ENCODE measurements at places on chromosomes 3 and 15. TPM values are rescaled to one million over a fixed set of nuclear protein-coding genes. Genes with fewer than 3 reads are reported as not detected.

The RASL12 gene
- 4.1 TPM for total RNA-seq

The TP63 gene
- total RNA-seq = under 0.01 TPM

The C3orf22 gene
- total RNA-seq = not detected

The DAZL gene
- not detected for total RNA-seq

The MUSTN1 gene
- 0.50 TPM for total RNA-seq

The KLHL40 gene
- not detected for total RNA-seq

The CFAP100 gene
- not detected for total RNA-seq

The NPAP1 gene
- not detected for total RNA-seq

The PLCL2 gene
- total RNA-seq = 10.6 TPM

The BNC1 gene
- 11.3 TPM for total RNA-seq

The TERB2 gene
- not detected for total RNA-seq

The DISP2 gene
- total RNA-seq = under 0.01 TPM

The RNF123 gene
- 24.1 TPM for total RNA-seq

The SLC12A1 gene
- total RNA-seq = not detected

The GP5 gene
- under 0.01 TPM for total RNA-seq

The SOX14 gene
- not detected for total RNA-seq

The KLF15 gene
- 1.5 TPM for total RNA-seq

The OSTN gene
- 0.12 TPM for total RNA-seq

The ZNF620 gene
- total RNA-seq = 0.87 TPM

The CSTA gene
- 1.1 TPM for total RNA-seq

The NEK10 gene
- 7.0 TPM for total RNA-seq

The GOLGA6D gene
- not detected for total RNA-seq

The CD276 gene
- total RNA-seq = 164 TPM

The GPR160 gene
- total RNA-seq = 0.50 TPM

The NAA50 gene
- total RNA-seq = 299 TPM

The GP9 gene
- total RNA-seq = not detected

The NDN gene
- 59.1 TPM for total RNA-seq

The ROBO2 gene
- 0.37 TPM for total RNA-seq

The XCR1 gene
- total RNA-seq = under 0.01 TPM

The RNF111 gene
- 14.2 TPM for total RNA-seq

The MNS1 gene
- total RNA-seq = 1.5 TPM

The COL6A5 gene
- under 0.01 TPM for total RNA-seq

The FSIP1 gene
- total RNA-seq = 1.3 TPM

The ZXDC gene
- 24.1 TPM for total RNA-seq

The RASA2 gene
- 16.9 TPM for total RNA-seq

The CPB1 gene
- total RNA-seq = not detected

The DCLK3 gene
- under 0.01 TPM for total RNA-seq

The SLC22A13 gene
- total RNA-seq = 0.22 TPM

The NTRK3 gene
- total RNA-seq = under 0.01 TPM

The GHSR gene
- not detected for total RNA-seq

The NAA80 gene
- total RNA-seq = 3.4 TPM

The HHATL gene
- not detected for total RNA-seq

The OR5K2 gene
- not detected for total RNA-seq

The SEMA3G gene
- under 0.01 TPM for total RNA-seq

The TRPC1 gene
- 51.9 TPM for total RNA-seq

The C3orf20 gene
- total RNA-seq = not detected

The DNAJC17 gene
- 51.0 TPM for total RNA-seq

The RGMA gene
- total RNA-seq = 0.22 TPM

The ROPN1B gene
- total RNA-seq = not detected

The SAMD7 gene
- total RNA-seq = not detected

The LMAN1L gene
- total RNA-seq = not detected

The SMCO1 gene
- not detected for total RNA-seq

The ZIC1 gene
- total RNA-seq = not detected

The SKOR1 gene
- total RNA-seq = 0.12 TPM

The ZNF80 gene
- not detected for total RNA-seq

The CACNA2D3 gene
- not detected for total RNA-seq

The CIB1 gene
- 31.9 TPM for total RNA-seq

The GPR62 gene
- total RNA-seq = 0.12 TPM

The DNAJA4 gene
- total RNA-seq = 5.4 TPM
